ENCODE measurements at places on chromosomes 5 and 9. TPM values are rescaled to one million over a fixed set of nuclear protein-coding genes. Genes with fewer than 3 reads are reported as not detected.

GRCh38 chr5:153714798-153715197, 224.3 kb downstream of the GRIA1 start:
- no peaks in the 10 kb centered on the region for H3K4me1 ChIP-seq
- H3K27me3 ChIP-seq: no peaks in the 10 kb centered on the region
- H3K36me3 ChIP-seq: no peaks in the 10 kb centered on the region

GRCh38 chr5:134435560-134435959, 23.9 kb upstream of the CDKN2AIPNL start:
- no peak for DNase-seq
- no peaks in the 10 kb centered on the region for H3K27me3 ChIP-seq
- peaks cover 22% of the 10 kb centered on the region for H3K4me1 ChIP-seq

DNA sequence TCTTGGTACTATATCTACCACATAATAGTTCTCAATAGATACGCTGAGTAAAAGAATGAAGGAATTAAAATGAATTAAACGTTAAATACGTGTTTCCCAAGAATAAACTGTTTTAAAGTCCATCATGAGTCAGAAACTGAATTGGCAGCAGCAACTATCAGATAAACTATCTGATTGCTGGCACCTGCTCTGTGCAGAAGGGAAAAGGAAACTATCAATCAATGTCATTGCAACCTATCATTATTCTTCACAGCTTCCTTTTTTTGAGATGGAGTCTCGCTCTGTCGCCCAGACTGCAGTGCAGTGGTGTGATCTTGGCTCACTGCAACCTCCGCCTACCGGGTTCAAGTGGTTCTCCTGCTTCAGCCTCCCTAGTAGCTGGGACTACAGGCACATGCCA, 8.8 kb upstream of the WDR36 start:
- no peak overlapping the region for H3K27ac ChIP-seq
- H3K27me3 ChIP-seq: peaks cover 39% of the 10 kb centered on the region
- no peak overlapping the region for H3K4me3 ChIP-seq
- no peak for DNase-seq

OTP gene
- total RNA-seq: not detected

DNA sequence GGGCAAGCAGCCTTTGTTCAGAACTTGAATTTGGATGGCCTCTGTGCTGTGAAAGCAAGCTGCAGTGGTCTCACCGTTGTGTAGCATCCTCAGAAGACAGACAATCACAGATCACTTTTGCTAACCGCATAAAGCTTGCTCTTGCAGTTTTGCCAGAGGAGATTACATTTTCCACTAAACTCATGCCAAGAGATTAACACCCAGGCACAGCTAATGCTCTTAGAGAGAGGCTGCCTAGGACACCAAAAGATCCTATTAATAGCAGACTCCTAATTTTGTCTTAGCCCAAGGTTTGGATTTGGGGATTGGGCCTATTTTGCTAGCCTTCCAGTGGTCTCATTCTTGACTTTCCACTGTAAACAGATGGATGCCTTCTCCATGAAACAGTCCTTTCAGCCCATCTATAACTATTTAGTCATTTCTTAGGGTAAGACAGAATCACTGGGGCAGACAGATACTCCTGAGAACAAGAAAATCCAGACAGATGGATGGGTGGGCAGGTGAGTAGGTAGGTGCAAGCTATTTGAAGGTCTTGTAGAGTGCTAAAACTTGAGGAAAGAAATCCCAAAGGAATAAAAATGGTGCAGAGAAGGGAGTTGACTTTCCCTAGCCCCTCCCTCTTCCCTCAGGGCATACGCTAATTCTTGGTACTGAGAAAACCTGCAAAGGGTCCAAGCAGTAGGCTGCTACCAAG, 506.2 kb downstream of the SPOCK1 start:
- no peaks in the 10 kb centered on the region for H3K27me3 ChIP-seq
- H3K36me3 ChIP-seq: no peaks in the 10 kb centered on the region
- H3K4me1 ChIP-seq: no peaks in the 10 kb centered on the region
- DNase-seq: no peak

GABBR2 gene
- total RNA-seq: not detected

TAF1L gene
- not detected for total RNA-seq

DNA sequence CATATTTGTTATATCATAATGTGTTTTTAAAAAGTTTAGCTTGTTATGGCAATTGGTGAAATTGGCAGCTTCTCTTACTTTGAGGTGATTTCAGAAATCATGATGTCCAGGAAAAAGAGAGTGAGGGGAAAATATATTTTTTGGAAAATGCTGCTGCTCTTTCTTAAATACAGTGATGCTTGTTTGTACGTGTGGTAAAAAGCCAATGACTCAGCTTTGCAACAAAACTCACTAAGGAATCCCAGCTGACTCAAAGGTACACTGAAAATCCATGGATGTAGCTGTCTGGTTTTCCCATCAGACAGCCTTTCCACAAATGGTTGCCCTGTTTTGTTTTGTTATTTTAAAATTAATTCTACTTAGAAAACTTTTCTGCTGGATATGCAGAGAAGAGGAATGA, 306.4 kb upstream of the PAPPA start:
- no peak overlapping the region for H3K27ac ChIP-seq
- no peak for DNase-seq
- no peak overlapping the region for H3K4me3 ChIP-seq
- no peaks in the 10 kb centered on the region for H3K36me3 ChIP-seq
- no peaks in the 10 kb centered on the region for H3K4me1 ChIP-seq

EIF4EBP3 gene
- 9.7 TPM for total RNA-seq

DNA sequence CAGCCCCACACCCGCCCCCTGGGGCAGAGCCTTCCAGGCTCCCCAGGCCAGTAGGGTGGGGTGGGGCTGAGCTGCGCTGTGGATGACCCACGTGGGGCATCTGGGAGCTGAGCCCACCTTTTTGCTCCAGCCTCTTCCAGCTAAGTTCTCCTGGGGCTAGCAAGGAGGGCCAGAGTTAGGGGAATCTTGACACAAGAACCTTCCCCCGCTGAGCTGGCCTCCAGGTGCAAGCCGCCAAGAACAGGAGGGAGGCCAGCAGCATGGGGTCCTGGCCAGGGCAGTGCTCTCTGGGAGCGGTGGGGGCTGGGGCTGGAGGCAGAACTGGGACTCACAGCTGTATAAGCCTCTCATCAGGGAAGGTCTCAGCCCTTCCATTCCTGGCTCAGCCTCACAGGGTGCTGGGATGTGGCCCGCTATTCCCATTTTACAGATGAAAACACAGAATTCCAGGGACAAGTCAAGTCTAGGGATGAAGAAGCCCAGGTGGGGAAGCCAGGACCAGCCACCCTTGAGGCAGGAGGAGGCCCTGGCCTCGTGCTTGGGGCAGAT, 21.5 kb downstream of the SARDH start:
- H3K27me3 ChIP-seq: peaks cover 5% of the 10 kb centered on the region
- H3K4me3 ChIP-seq: no peak overlapping the region
- no peak for DNase-seq
- H3K27ac ChIP-seq: no peak overlapping the region
- no peaks in the 10 kb centered on the region for H3K36me3 ChIP-seq

DNA sequence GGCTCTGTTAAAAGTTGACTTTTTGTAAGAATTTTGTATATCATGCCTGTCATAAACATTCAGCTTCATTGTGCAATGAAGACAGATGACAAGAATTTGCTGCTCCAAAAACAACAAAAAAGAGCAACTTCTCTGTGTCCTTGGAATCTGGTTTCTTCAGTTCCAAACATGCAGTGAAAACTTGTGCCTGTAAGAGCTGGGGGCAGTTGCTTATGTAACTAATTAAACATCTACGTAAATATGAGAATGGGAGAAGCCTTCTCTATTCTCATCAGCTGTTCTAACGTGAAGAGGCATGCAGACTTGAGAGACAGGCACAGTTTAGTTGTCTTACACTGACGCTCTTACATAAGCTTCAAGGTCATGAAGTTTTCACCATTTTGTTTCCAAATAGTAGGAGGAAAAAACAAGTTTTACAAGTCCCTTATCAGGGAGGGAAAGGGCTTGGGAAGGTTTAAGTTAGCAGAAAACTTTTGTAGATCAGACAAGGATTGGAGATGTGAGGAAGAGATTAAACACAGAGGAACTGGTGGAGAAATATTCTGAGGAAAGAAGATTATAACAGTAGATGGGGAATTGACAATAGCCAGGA, 170.4 kb downstream of the RFK start:
- H3K27ac ChIP-seq: no peak overlapping the region
- DNase-seq: no peak
- no peaks in the 10 kb centered on the region for H3K36me3 ChIP-seq
- H3K27me3 ChIP-seq: no peaks in the 10 kb centered on the region
- no peaks in the 10 kb centered on the region for H3K4me1 ChIP-seq

CCL27 gene
- total RNA-seq: not detected

GRCh38 chr5:87541033-87541432, 128.3 kb upstream of the CCNH start:
- no peaks in the 10 kb centered on the region for H3K36me3 ChIP-seq
- no peak overlapping the region for H3K27ac ChIP-seq
- DNase-seq: no peak
- H3K4me1 ChIP-seq: no peaks in the 10 kb centered on the region
- no peaks in the 10 kb centered on the region for H3K27me3 ChIP-seq
- no peak overlapping the region for H3K4me3 ChIP-seq

LMX1B gene
- not detected for total RNA-seq

RANBP3L gene
- not detected for total RNA-seq

PGGT1B gene
- total RNA-seq: 43.6 TPM

AGXT2 gene
- total RNA-seq: not detected

GRCh38 chr5:172399826-172400225, 54.5 kb downstream of the SH3PXD2B start:
- H3K27ac ChIP-seq: no peak overlapping the region
- peaks cover 9% of the 10 kb centered on the region for H3K4me1 ChIP-seq
- H3K36me3 ChIP-seq: no peaks in the 10 kb centered on the region
- DNase-seq: no peak
- peaks cover 2% of the 10 kb centered on the region for H3K27me3 ChIP-seq

DNA sequence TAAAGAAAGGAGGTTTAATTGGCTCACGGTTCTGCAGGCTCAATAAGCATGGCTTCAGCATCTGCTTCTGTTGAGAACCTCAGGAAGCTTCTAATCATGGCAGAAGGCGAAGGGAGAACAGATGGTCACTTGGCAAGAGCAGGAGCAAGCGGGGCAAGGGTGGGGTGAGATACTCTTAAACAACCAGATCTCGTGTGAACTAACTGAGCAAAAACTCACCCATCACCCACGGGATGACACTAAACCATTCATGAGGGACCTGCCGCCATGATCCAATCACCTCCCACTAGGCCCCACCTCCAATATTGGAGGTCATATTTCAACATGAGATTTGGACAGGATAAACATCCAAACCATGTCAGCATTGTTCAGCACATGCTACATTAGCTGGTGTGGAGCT, 89.1 kb upstream of the HAND1 start:
- no peaks in the 10 kb centered on the region for H3K36me3 ChIP-seq
- no peak overlapping the region for H3K27ac ChIP-seq
- H3K27me3 ChIP-seq: peaks cover 12% of the 10 kb centered on the region
- no peak overlapping the region for H3K4me3 ChIP-seq

- no peak for DNase-seq
- H3K27me3 ChIP-seq: peaks cover 3% of the 10 kb centered on the region
- no peak overlapping the region for H3K4me3 ChIP-seq
- no peaks in the 10 kb centered on the region for H3K4me1 ChIP-seq
Measured at GRCh38 chr5:38722918-38723317, 122.9 kb upstream of the OSMR start.

VCAN gene
- total RNA-seq: 0.27 TPM

TAF11L5 gene
- not detected for total RNA-seq

- H3K4me1 ChIP-seq: peaks cover 4% of the 10 kb centered on the region
- no peak overlapping the region for H3K27ac ChIP-seq
- H3K36me3 ChIP-seq: no peaks in the 10 kb centered on the region
- H3K27me3 ChIP-seq: peaks cover 4% of the 10 kb centered on the region
- no peak for DNase-seq
Measured at GRCh38 chr9:99021512-99021911, 77.8 kb downstream of the COL15A1 start.

DNA sequence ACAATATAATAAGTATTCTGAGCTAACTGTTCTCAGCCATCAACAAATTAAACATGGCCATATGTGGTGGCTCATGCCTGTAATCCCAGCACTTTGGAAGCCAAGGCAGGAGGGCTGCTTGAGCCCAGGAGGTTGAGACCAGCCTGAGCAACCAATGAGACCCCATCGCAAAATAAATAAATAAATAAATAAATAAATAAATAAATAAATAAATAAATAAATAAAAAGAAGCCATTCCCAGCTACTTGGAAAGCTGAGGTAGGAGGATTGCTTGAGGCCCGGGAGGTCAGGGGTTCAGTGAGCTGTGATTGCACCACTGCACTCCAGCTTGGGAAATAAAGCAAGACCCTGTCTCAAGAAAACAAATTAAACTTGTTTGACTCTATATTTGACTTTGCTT, 1256.4 kb downstream of the EFNA5 start:
- H3K27ac ChIP-seq: no peak overlapping the region
- H3K4me3 ChIP-seq: no peak overlapping the region
- DNase-seq: no peak
- H3K36me3 ChIP-seq: no peaks in the 10 kb centered on the region
- H3K27me3 ChIP-seq: no peaks in the 10 kb centered on the region

DNA sequence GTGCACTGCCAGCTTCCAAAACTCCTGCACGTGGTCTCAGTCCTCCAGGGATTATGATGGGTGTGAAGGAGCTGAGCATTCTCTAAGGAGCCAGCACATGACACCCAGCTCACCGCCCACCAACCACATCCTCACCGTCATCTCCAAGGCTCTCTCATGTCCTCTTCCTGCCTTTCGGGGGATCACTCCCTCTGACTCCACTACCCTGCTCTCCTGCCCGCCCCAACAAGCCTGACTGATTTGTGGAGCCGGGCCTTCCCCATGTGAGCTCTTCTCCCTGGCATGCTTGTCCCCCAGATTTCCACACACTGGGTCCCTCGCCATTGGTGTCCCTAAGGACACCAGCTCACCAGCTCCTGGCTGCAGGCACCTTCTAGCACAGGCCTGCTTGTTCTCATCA, 1.9 kb downstream of the ABO start:
- H3K27ac ChIP-seq: no peak overlapping the region
- no peaks in the 10 kb centered on the region for H3K36me3 ChIP-seq
- no peak overlapping the region for H3K4me3 ChIP-seq
- H3K4me1 ChIP-seq: no peaks in the 10 kb centered on the region
- no peak for DNase-seq

SLC38A9 gene
- total RNA-seq: 26.6 TPM

All from activated CD4-positive, alpha-beta T cell treated with anti-CD3 and anti-CD28 coated beads, Interleukin-2, amount 10 ng/mL, durations not matched to agents 7 days and 5 days (primary cell).